ENCODE measurements at places on chromosomes 2 and 18.
A peak's percentile ranks its signal among the peaks of the same experiment; 100 is the strongest.

- peak; percentile 55 for DNase-seq
These were observed 523.3 kb upstream of the SYT4 start for GRCh38 chr18:43800584-43800983.

DNA sequence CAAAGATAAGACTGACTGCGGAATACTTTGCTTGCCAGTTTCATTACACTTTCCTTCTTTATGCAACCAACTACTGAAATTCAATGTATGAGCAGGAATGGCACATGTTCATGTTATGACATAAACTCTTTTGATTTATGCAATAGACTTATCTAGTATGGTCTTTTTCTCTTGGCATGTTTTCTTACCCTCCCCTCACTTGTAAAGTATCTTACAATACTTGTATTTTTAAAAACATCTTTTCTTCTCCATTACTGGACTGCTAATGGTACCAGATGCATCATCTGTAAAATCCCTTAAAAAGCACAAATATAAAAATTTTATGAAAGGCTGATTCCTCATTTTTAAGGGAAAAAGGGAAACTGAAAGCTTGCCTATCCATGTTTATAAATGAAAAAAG is 373.8 kb downstream of the ZEB2 start:
- DNase-seq = no peak

- DNase-seq = no peak
These were observed 246.3 kb downstream of the TNS1 start for GRCh38 chr2:217756375-217757107.

- DNase-seq = no peak
These were observed 45.0 kb upstream of the EML4 start for GRCh38 chr2:42124011-42124785.

- DNase-seq = peak; percentile 42
These were observed 78.0 kb downstream of the SOWAHC start for GRCh38 chr2:109692013-109692743.

GRCh38 chr2:36511858-36512603 is 85.9 kb downstream of the FEZ2 start:
- no peak for DNase-seq

GRCh38 chr18:47737956-47738355 is 192.5 kb downstream of the SMAD2 start:
- DNase-seq = no peak

DNA sequence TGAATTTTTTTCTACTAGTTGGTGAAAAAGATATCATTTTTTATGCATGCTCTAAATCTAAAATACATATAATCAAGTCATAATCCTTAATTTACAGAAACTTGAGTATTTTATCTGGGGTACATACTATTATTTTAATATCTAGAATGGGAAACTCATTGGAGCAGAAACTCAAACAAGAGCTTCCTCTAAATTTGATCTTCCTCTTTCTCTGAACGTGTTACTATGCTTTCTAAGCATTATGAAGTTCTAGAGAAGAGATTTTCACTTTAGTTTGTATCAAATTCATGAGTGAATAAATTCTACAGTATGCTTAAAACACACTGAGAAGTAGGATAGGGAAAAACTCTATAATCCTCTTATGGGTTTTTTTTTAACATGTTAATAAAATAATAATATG is 20.6 kb upstream of the SLC38A11 start:
- no peak for DNase-seq

DNA sequence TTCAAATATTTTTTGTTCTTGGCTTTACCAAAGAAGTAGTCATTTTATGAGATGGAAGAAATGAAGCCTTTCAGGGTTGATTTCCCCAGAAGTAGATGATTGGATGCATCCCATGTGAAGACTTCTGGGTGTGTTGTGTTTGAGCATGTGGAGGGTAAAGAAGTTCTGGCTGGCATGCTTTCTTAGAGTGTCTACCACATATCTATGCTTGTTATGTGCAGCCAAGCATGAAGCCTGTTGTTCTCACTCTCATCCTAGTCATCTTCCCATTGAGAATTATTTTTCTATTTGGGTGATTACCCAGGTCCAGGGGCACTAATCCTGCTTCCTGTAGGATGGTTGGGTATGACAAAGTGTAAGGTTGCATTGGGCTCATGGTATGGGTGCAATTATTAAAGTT is 472.9 kb downstream of the PTPRM start:
- no peak for DNase-seq

DNA sequence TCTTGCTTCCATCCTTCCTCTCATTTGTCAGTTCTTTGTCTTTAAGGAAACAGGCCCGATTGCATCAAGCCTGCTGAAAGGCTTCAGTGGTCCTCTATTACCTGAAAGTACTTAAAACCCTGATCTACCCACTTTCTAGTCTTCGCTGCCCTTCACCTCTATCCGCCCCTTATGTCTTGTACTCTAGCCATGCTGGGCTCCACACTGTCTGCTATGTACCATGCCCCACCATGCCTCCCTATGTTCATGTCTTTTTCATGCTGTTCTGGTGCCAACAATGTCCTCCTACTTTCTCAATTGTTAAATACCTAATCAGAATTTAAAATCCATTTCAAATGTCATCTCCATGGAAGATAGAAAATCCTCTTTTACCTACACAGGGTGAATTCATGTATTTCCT is 28.2 kb downstream of the CRYGD start:
- DNase-seq = no peak

GRCh38 chr18:42271647-42272414 is 316.8 kb downstream of the PIK3C3 start:
- DNase-seq = no peak

GRCh38 chr18:2846636-2847316 is at the start of gene EMILIN2:
Gene EMILIN2 (plus strand): TSS chr18:2847006. CDS start chr18:2847189, 183 bp downstream.
- no peak for DNase-seq

DNA sequence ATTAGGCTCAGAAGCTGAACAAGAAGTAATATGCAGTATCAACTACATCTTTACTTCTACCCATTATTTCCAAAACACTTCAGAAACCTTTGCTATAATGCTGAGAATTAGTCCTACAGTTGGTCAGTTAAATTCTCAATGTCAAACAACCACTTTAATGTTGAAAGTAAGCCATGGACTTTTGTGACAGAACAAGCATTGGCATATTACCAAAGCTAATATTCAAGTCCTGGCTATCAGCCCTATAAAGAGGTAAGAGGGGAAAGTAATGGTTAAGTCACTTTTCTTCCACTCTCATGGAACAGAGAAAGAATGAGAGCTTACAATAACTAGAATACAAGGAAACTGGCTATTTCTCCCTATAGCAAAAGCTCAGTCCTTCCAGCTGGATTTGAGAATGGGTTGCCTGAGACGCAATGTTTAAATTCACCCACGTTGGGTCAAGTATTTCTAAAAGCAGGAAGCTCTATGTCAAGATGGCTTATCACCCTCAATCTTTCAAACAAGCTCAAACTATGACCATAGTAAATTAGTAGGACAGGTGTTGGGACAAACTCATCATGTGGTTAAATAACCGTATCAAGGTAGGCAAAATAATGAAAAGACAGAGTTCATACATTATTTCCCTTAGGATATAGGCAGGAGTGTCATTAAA is 31.4 kb upstream of the MFSD6 start:
- DNase-seq = no peak

DNA sequence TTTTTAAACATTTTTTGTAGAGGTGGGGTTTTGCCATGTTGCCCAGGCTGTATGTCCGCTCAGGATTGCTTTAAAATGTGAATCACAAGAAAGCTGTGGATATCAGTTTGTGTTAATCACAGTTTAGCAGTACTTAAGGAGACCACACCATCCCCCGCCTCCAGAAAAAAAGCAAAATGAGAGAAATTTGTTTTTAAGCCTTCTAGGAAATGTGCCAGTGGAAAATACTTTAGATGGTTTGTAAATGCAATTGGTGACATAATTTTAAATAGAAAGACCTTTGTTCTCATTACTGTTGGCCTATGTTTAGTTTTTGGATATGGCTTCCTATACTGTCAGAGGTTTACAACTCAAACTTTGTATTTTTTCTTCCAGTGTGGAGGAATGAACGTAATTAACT is 27.0 kb downstream of the GCA start:
- DNase-seq = no peak

- DNase-seq = no peak
These were observed 136.6 kb downstream of the ZAP70 start for GRCh38 chr2:97849881-97850528.

- DNase-seq = no peak
These were observed 10.3 kb downstream of the AQP12A start for GRCh38 chr2:240701736-240702639.

GRCh38 chr2:155815851-155816250 is 516.7 kb downstream of the NR4A2 start:
- DNase-seq = peak; percentile 7

GRCh38 chr2:239918749-239919148 is 106.4 kb downstream of the NDUFA10 start:
- DNase-seq = no peak

DNA sequence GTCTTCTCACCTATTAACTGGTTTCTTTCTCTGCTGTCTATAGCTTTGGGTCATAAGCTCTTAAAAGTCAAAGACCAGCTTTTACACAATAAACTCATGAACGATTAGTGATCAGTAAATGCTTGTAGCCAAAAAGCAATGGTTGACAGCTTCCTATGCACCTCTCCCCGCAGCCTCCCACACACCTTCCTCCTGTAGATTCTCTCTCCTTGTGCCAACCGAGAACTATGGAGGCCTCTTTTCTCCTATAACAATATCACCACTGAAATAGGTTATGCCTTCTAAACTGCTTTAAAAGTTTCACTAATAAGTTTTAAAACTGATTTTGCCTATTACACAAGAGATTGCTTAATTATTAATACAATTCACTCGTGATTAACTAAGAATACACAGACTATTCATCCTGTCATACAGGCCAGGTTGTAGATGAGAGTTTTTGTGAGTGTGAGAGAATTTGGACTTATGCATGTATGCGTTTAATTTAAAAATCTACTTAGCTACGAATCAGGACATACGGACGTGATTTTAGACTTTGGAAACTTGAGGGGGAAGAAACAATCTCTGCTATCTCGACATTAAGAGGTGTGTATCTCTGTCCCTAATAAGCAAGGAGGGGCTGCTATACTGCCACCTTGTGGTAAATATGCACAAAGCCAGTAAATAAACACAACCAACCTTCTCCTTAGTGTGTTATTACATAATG is 229.1 kb upstream of the RBBP8 start:
- DNase-seq = no peak

GRCh38 chr18:57806978-57807285 is 3.8 kb upstream of the ATP8B1 start:
- no peak for DNase-seq

DNA sequence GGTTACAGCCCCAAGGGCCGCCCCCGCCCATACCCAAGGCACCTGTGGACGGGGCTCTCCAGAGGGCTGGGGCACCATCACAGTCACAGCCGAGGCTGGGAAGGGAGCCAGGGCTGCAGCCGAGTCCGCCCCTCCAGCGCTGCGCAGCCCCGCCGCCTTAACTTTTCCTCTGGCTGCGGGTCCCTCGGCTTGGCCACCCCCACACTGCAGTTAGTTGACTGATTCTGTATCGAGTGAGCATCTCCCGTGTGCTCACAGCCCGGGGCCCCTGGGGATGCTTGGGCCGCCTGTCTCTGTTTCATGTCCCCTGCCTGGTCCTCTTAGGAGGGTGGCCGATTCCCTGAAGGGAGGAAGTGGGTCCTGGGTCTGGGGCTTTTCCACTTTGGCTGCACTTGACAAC is 33.7 kb downstream of the EMILIN2 start:
- no peak for DNase-seq

- no peak for DNase-seq
These were observed 37.8 kb downstream of the CYP26B1 start for GRCh38 chr2:72109904-72110303.

DNA sequence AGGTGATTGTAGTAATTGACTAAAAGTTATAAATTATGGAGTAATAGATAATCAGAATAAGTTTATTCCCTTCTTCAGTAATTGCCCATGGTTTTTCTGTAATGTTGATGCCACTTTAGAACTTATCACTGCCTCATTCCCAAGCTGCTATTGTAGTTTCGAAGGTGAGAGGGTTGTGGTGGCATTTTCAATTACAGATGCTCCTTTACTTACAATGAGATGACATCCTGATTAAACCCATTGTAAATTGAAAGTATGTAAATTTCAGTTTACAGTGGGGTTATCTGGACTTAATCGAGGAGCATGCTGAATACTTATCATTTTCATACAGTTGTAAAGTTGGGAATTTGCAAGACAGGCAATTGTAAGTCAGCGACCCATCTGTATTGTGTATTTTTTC is 2.9 kb downstream of the NDUFV2 start:
- DNase-seq = no peak

GRCh38 chr2:8977758-8978157 is 25.7 kb downstream of the MBOAT2 start:
- DNase-seq = no peak

DNA sequence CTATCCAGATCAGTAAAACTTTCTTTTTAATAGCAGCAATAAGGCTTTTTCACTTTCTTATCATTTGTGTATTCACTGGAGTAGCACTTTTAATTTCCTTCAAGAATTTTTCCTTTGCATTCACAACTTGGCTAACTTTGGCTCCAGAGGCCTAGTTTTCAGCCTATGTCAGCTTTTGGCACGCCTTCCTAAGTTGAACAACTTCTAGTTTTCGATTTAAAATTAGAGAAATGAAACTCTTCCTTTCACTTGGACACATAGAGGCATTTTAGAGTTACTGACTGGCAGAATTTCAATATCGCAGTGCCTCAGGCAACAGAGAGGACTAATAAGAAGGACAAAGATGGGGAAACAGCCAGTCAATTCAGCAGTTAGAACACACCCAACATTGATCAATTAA is 577.4 kb downstream of the DSC3 start:
- no peak for DNase-seq

GRCh38 chr2:67213270-67213670 is 183.9 kb upstream of the ETAA1 start:
- DNase-seq = no peak

DNA sequence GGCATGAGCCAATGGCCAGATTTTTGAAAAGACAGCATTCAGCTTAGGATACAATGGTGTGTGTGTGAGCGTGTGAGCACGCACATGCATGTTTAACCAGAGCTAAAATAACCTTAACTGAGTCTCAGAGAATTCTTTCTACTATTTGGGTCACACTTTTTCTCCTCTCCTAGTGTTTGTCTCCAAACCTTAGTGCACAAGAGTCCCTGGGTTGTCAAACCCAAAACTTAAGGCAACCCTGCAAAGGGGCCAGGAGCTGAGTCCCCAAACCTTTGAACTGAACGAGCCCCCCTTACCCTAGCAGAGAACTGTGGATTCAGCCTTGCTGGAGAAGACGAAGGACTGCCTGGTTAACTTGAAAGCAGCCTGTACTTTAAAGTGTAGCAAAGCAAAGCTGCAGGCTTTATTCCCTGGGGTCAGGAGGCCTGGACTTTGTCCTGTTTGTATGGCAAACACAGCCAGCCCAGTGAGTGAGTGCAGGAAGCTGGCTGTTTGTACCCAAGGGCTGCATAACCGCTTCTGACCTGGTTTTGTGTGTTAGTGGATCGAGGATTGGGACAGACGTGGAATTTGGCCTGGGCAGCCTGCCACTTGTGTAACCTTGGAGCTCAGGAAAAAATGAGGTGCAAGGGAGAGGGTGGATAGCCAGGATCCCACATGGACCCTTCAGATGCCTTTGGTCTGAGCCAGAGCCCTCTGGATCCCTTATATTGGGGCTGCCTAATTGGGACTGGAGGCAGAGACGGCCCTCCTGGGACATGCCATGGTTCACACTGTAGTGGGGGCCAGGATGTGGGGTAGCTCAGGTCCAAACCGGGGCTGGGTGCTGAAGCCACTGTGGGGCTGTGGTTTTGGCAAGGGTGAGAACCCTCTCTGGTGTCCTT is 6.4 kb upstream of the PSMD1 start:
- no peak for DNase-seq
